ENCODE measurements at places on chromosomes 1 and 21. TPM values are rescaled to one million over a fixed set of nuclear protein-coding genes. Genes with fewer than 3 reads are reported as not detected.

Gene UBL4B
- not detected for total RNA-seq

Gene C1orf146
- total RNA-seq, result not detected

Gene SPRR2F
- not detected for total RNA-seq

Gene LCE2C
- not detected for total RNA-seq

Gene MYOG
- total RNA-seq, result not detected

Gene SYPL2
- total RNA-seq, result 1.1 TPM

Gene CRYZL1
- total RNA-seq, result 20.0 TPM

Gene LPAR3
- total RNA-seq, result 37.8 TPM

Gene RPRD2
- total RNA-seq, result 19.0 TPM

Gene SH2D5
- total RNA-seq, result 9.0 TPM

Gene TEX38
- total RNA-seq, result not detected

Gene HSD3B1
- not detected for total RNA-seq

Gene IGSF5
- 0.30 TPM for total RNA-seq

Gene GPR161
- 16.6 TPM for total RNA-seq

Gene FCRL1
- total RNA-seq, result not detected

Gene SERTAD4
- total RNA-seq, result 8.7 TPM

Gene DEGS1
- 68.4 TPM for total RNA-seq

Gene PLA2G2C
- 0.04 TPM for total RNA-seq

Gene NOS1AP
- 5.6 TPM for total RNA-seq

Gene BTBD8
- 7.9 TPM for total RNA-seq

Gene PTGS2
- total RNA-seq, result 1.7 TPM

Gene DPH2
- total RNA-seq, result 75.4 TPM

Gene LDLRAD2
- total RNA-seq, result 0.97 TPM

Gene STUM
- 0.14 TPM for total RNA-seq

Gene RPS8
- 3,561 TPM for total RNA-seq

Gene OR2L3
- total RNA-seq, result not detected

Gene COG2
- total RNA-seq, result 53.9 TPM

Gene ATPAF1
- total RNA-seq, result 105 TPM

Gene VASH2
- total RNA-seq, result 74.6 TPM

Gene SPATA17
- 0.30 TPM for total RNA-seq

Gene SLC30A2
- total RNA-seq, result 0.17 TPM

Gene TTLL7
- 3.1 TPM for total RNA-seq

Gene TAS1R3
- not detected for total RNA-seq

Gene FAM163A
- total RNA-seq, result 0.11 TPM

Gene RBM11
- 3.3 TPM for total RNA-seq

Gene PGLYRP4
- total RNA-seq, result not detected

Gene ITPKB
- total RNA-seq, result 15.3 TPM

Gene TMEM52
- total RNA-seq, result 24.1 TPM

Gene F13B
- not detected for total RNA-seq

Gene PLPPR4
- 0.90 TPM for total RNA-seq

Gene CHI3L1
- total RNA-seq, result 0.37 TPM

Gene C1orf216
- 11.9 TPM for total RNA-seq

Gene DIO1
- 0.41 TPM for total RNA-seq

Gene C1orf210
- total RNA-seq, result 2.0 TPM

Gene GBP6
- not detected for total RNA-seq

Gene CYP4Z1
- total RNA-seq, result not detected

Gene LMOD1
- total RNA-seq, result 0.42 TPM

Data from H7 (cell line).